ENCODE measurements at places on chromosomes 7 and 10.

- DNase-seq = no peak
These were observed 141.3 kb downstream of the SUGCT start for GRCh38 chr7:40276061-40276460.

- no peak for DNase-seq
These were observed 44.8 kb upstream of the HPSE2 start for GRCh38 chr10:99280472-99280871.

DNA sequence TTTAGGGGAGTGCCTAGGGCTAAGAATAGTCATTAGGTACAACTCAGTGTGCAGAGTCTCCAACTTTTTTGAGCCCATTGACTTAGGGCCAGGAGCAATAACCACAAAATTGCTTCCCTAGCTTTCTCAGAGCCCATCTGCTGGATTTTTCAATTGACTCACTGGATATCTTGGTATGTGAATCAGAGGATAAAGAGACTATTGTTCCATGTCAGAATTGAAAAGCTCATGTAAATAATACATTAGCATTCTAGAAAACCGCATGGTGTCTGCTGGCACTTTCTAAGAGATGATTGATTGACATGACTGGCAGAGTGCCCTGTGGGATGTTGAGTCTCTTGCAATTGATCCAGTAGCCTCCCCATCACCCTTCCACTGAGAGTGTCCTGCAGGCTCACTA is 246.2 kb downstream of the CCDC7 start:
- no peak for DNase-seq

DNA sequence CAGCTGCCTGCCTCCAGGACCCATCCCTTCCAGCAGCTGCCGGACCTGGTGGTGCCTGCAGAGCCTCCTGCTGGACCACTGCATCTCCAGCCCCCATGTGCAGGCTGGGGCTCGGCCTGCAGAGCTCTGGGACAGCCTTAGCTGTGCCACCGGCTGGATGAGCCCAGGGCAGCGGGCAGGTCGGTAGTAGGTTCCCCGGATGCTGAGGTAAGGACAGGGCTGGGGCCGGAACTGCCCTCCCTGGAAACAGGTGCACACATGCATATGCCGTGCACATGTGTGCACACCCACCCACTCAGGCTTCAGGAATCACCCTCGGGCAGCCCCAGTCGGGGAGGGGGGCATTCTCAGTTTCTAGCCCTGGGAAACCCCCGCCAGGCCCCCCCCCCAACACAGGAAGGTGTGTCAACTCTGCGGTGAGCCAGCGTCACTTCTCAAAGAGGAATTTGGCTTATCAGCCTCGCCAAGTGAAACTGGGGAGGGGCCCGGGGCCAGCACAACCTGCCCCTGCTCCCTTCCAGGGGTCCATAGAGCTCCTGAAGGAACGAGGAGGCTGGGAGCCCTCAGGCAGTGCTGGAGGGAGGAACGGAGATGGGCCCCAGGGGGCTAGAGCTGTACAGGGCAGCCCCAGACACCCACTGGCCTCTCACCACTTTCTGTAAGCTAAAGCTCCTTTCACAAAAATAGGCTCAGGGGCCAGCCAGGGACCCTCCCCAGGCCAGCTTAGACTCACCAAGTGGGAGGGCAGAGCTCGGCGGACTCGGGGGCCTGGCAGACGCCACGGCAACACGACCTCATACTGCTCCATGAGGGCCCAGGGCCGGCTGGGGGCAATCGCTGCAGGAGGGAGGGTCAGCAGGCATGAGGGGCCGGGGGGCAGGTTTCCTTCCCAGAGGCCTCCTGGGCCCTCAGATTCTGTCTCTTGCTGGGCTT is 1.7 kb downstream of the ADAM8 start:
- DNase-seq = no peak

DNA sequence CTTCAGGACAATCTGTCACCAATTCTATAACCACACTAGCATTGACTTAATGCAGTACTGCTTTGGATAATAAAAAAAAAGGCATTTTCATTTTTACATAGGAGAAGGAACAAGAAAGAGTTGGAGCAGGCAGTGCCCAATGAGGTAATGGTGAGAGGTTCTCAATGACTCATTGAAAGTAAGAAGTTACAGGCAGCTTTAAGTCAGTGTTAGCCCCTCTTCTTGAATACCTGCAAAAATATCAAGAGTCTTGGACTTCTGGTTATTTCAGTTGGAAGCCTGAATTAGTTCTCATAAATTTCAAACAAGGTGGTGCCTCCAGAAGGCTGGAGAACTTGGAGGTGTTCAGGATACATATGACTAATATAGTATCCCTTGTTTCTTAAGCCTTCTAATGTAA is 422.5 kb downstream of the HTR7 start:
- DNase-seq = no peak

DNA sequence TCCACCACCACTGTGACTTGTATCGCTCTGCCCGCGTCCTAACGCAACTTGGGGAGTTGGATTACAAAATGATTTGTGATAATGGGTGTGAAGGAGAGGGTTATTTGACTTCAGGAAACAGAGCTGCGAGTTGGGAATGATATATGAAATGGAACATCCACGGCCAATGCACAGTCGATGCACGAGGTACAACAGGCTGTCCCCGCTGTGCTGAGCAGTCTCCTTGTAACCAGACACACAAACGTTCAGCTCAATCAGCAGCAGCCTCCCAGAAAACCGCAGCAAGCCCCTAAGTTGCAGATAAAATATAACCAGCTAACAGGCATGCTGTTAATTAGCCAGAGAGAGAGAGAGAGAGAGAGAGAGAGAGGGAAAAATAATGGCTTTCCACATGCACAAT is 332.7 kb upstream of the MGMT start:
- DNase-seq = no peak

DNA sequence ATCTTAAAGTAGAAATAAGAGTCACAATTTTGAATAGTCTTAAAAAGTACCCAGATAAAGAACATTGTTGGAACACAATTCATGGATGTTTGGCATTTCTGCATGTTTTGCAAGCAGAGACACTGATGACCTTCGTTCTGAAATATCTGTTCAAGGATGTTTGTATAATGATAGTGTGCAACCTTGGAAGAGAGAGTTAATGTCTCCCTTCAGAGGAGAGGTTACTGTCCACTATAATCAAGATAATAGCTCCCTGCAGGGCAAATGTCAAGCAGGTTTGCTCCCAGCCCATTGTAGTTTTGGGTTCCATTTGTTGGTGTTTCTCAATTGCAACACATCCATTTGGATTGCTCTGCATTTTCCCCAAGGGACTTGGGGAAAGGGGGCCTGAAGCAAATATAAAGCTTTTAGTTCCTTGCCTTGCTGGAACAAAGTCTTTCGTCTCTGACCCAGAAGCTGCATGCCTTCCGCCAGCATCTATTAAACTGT is 45.2 kb downstream of the COL1A2 start:
- DNase-seq = no peak

- no peak for DNase-seq
These were observed 3.1 kb downstream of the NACAD start for GRCh38 chr7:45085619-45086200.

Measured in nucleus accumbens (tissue), 56 donors.